ENCODE measurements at places on chromosomes 1 and 21. TPM values are rescaled to one million over a fixed set of nuclear protein-coding genes. Genes with fewer than 3 reads are reported as not detected.

- DNase-seq, result no peak
Measured at GRCh38 chr1:72117621-72118020, 164.7 kb downstream of the NEGR1 start.

GRCh38 chr1:167221126-167221737, 546 bp downstream of the POU2F1 start:
- no peak for DNase-seq

KLF18 gene
- not detected for total RNA-seq

GRCh38 chr1:24918995-24919605, 11.0 kb downstream of the RUNX3 start:
- DNase-seq, result no peak

DNA sequence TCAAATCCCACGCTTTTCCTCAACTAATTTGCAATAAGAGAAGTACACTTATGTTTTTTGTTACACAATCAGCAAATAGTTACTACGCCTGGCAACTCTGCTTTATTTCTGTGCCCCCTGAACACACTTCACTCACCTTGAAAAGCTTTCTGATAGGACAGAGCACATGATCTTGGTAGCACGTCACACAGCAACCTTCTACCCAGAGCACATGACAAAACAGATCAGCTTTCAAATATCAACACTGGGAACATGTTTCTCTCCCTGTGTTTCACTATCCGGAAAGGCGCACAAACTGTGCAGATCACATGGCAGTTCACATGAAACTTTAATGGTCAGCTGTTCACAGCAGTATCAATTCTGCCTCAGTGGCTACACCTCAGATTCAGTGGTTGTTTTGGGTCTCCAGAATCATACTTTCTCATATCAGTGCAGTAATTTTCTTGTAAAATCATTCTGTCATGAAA, 2.2 kb downstream of the SLC19A2 start:
- DNase-seq, result no peak

C1QC gene
- total RNA-seq, result 126 TPM

FBXO2 gene
- total RNA-seq, result 24.7 TPM

VANGL2 gene
- total RNA-seq, result 7.1 TPM

DNA sequence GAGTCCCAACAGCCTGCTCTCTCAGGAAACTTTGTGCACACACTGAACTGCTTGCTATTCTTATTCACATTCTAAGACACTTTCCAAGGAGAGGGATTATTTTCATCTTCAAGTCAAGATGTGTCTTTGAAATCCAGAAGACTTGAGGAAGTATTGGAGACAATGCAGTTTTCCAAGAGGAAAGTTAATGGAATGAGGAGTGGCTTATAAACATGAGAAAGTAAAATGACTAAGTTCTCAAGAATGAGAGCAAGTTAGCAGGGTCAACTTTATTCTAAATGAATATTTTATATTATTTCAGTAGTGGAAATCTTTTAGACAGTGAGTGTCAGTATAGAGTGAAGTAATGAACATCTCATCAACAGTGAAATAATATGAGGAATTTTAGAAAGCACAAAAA, 1239.3 kb downstream of the MRPL39 start:
- no peak for DNase-seq

DNA sequence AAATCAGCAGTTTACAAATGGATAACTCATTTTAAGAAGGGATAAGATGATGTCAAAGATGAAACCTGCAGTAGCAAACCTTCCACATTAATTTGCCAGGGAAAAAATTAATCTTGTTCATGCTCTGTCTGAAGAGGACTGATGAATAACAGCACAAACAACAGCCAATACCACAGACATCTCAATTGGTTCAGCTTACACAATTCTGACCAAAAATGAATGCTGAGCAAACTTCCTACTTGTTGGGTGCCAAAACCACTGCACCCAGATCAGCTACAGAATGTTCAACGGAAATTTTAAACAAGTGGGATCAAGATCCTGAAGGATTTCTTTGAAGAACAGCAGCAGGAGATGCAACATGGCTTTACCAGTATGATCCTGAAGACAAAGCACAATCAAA, 98.3 kb downstream of the COQ8A start:
- DNase-seq, result no peak

GRCh38 chr1:110420874-110421793, 13.6 kb upstream of the LAMTOR5 start:
- no peak for DNase-seq

AADACL3 gene
- not detected for total RNA-seq

DNA sequence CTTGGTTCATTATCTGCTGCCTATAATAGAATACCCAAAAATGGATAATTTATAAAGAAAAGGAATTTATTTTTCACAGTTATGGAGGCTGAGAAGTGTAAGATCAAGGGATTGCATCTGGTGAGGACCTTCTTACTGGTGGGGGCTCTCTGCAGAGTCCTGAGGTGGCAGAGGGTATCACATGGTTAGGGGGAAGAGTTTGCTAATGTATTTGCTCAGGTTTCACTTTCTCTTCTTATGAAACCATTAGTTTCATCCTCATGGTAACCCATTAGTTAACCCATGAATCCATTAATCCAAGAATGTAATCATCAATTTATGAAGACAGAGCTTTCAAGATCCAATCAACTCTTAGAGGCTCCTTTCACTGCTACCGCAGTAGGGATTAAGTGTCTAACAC, 120.6 kb downstream of the DNM3 start:
- DNase-seq, result no peak

PPFIA4 gene
- 3.1 TPM for total RNA-seq

- no peak for DNase-seq
Measured at GRCh38 chr1:191152776-191153175, 675.1 kb upstream of the BRINP3 start.

- DNase-seq, result no peak
Measured at GRCh38 chr1:18398791-18399530, 81.8 kb upstream of the KLHDC7A start.

UQCRHL gene
- total RNA-seq, result 1.5 TPM

GRCh38 chr1:167185974-167186657, 34.6 kb upstream of the POU2F1 start:
- no peak for DNase-seq

DNA sequence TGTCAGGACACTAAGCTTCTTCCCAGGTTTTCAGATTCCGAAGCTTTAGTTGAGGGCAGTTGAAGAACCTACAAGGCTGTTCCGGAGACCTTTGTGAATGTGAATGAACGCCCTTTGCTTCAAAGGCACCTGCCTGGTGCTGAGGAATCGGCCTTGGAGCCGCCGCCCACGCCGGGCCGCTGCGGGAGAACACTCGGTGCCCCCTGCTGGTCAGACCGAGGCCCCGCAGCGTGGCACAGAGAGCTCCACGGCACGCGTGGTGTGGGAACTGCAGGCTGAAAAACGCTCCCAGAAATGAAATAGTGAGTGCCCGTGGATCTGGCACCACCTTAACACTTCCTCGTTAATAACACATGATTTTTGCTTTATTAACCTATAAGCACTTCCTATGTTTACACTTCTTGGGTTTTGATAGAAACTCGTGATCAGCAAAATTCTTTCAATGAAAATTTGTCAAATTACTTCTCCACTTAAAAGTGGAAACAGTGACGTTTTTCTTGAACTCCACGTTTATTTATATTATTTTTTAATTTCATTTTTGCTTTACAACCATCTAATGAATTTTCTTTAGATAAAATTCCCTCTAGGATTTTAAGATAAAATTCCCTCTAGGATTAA, 460.6 kb downstream of the DSCAM start:
- DNase-seq, result no peak

- DNase-seq, result no peak
Measured at GRCh38 chr1:157292302-157292701, 154.1 kb upstream of the ETV3 start.

DNA sequence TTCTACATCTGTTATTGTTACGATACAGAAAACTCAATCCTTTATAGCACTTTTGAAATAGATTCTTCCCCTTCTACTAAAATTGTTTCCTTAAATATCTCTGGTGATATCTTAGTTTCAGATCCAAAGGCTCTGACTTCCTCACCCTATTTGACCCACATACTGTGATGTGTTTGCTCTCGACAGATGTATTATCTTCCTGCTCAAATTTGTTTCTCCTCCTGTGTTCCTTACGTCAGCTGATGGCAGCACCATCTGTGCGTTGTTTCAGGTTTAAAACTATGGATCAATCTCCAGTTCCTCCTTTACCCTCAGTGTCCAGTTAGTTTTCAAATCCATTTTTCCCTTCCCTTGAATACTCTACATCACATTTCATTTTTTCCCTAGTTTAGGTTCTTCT, 274.4 kb downstream of the RYR2 start:
- no peak for DNase-seq

DNA sequence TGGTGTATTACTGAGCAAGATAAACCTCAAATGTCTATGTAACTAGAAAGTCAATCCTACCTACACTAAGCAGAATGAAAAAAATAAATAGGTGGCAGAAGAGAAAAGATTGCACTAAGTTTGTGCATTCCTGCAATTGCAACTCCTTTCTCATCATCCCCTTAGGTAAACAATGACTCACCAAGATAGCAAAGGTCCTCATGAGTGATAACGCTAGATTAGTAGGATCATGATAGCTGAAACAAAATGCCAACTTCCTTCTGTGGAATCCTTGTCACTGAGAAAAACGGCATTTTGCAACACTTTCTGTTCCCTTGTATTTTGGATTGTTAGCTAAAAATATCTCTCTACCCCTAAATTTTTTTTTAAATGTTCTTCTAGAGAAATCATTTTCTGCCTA, 20.0 kb upstream of the FCER1A start:
- DNase-seq, result no peak

GRCh38 chr1:185926588-185926987, 192.4 kb downstream of the HMCN1 start:
- DNase-seq, result no peak

LCE2A gene
- not detected for total RNA-seq

GIPC2 gene
- total RNA-seq, result 4.0 TPM

TMEM125 gene
- total RNA-seq, result 3.2 TPM

SPRR4 gene
- not detected for total RNA-seq

CELA3A gene
- total RNA-seq, result 2.9 TPM

DNA sequence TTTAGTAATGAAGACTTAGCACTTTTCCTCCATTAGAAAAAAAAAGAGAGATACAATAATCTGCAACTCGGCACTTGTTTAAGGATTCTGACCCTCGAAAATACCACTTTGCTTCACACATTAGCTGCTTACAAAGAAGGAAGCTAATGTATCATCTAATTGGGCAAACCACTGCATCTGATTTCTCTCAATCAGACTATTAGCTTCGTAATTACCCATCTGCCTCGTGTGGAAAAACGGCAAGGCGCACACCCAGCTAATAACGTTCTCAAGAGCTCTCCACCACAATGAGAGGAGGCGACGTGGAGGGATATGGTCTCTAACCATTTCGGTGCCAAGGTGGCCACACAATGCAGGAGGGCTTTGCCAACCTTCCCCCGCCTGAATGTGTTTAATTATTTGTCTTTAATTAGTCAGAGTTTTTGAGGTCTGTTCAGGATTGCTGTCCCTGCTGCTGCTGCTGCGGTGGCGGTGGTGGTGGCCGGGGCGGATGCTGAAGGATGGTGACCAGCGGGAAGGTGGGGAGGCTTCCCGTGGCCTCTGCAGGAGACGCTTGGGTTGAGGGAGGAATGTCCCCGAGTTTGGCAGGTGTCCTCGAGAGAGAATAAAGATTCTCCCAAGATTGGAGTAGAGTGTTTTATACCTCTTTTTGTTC, 374.5 kb downstream of the RPS6KC1 start:
- DNase-seq, result no peak

DNA sequence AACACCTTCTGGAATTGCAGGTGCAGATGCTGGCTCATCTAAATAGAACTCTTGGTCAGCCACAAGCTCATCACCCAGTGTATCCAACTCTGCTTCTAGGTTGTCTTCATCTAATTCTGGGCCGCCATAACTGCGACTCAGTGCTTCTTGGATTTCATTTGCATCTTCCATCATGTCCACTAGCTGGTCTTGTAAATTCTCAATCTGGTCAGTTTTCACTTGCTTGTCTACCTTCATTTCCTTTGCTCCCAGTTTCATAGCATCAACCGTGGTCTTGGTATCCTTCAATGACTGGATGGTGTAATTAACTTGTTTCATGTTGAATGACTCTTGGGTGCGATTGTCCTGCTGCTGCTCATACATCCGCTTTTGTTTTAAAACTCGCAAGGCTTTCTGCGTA, 10.3 kb downstream of the ZBED6 start:
- no peak for DNase-seq

- no peak for DNase-seq
Measured at GRCh38 chr1:43976045-43976444, 1.3 kb downstream of the ATP6V0B start.

DNA sequence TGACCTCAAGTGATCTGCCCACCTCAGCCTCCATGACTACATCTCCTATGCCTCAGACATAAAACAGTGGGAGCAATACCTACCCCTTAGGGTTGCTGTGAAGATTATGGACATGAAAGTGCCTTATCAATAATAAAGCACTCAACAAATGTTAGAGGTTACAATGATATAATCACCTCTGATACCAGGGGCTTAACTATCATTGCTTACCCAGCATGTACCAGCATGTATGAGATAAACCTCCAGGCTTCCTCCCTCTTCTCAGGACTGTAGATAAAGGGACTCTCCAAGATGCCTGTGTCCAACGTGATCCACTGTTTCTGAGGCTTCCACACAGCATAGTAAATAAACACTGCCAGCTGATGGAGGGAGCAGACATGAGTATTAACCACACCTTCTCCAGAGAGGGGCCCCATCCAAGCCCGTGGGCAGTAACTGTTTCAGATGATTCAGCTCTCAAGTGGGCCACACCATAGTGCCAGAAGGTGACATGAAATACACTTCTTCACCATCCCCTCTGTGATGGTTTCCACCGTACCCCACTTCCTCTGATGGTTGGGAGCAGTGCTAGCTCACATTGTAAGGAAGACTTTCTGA, 26.2 kb downstream of the RHBDL2 start:
- no peak for DNase-seq

- DNase-seq, result peak; percentile 71
Measured at GRCh38 chr1:226736908-226737818, 1.9 kb downstream of the ITPKB start.

- no peak for DNase-seq
Measured at GRCh38 chr1:119590393-119590792, 57.7 kb downstream of the ZNF697 start.

GRCh38 chr1:30478799-30479563, 244.4 kb downstream of the MATN1 start:
- peak; percentile 13 for DNase-seq

WLS gene
- 81.9 TPM for total RNA-seq

DNA sequence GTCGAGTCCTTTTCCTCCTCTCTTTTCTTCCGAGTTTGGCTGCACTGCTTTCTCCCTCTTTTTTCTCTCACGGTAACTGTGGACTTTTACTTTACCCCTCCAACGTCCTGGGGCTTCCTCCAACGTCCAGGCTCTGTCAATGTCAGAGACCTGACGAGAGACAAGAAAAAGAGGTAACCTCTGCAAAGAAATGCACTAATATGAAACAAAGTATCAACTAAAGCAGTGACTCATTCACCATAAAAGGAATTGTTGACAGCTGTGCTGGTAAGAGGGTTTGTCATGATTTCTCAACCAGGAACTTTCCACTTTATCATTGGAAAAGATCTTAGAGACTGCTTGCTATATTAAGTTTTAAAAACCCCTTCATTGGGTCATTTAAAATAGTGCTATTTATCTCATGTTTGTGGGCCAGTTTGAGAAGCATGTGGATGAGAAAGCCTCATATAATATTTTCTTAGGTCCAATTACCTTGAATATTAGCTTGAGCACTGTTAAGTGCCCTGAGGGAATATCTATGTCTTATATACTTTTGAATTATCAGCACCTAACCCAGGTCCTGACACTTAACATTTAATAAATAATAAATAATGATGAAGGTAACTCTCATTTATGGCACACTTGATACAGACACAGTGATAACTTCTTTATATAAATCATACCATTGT, at the start of gene GBP2:
Gene GBP2, minus strand, starts transcription at position 202 of the 668 bp plus-strand sequence. CDS start 4,148 bp downstream, outside the sequence.
- DNase-seq, result no peak

All from sciatic nerve (tissue), 2 donors.